ENCODE measurements at places on chromosomes 7 and 10.

DNA sequence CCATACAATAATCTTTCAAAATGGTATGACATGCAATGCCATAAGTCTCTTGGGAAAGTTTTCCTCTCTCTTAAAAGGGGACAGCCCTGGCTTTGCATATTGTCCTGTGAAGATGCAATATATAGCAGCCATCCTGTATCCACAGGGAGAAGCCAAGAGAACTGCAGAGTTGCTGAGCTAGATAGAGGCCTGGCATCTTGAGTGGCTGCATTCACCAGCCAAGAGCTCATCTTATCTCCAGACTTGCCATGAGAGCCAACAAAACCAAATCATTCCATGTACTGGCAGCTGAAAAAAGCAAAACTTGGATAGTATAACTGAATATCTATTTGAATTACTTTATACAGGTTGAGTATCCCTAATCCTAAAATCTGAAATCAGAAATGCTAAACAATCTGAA, 348.8 kb downstream of the CALN1 start:
- no peak for DNase-seq

DNA sequence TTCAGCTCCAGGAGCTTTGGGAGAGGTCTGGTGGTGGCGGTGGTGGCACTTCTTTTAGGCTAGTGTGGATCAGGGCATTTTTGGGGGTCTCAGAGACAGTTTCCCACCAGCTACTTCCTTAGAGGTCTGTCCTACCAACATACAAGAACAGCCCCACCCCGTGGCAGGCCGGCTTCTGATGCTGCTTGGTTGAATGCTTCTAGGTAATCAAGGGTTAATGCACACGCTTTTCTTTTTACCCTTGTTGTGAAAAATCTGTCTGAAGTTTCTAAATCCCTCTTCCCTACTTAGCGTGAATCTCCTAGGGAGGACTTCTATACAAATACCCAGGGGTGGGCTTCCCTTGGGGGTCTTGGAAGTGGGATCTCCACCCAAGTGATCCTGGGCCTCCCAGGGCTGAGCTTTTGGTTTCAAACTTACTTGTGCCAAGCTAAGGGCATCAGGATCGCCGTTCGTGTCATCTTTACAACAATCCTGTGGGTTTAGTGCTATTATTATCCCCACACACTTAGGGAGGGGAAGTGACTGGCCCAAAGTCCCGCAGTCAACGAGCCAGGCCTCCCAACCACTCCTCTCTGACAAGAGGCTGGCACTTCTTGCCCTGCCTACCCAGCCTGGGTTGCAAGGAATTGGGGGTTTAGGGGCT, 1.7 kb downstream of the SH2B2 start:
- DNase-seq: no peak

DNA sequence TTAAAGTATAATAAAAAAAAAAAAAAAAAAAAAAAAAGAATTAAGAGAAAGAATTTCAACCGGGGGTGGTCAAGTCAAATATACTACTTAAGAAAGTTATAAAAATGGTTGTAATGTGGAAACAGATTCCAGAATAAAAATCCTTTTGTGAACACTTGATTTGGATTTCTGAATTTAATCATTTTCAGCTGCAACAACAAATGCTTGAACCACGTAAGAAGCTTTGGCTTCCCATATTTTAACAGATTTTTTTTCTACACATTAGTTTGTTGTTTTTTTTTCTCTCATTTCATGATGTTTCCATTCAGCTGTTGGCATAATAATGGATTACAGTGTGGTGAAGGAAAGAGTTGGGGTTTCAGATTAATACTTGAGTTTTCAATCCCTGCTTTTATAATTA, 137.3 kb upstream of the AGR3 start:
- DNase-seq: no peak

- DNase-seq: no peak
Measured at GRCh38 chr10:91745090-91745831, 53.0 kb upstream of the TNKS2 start.

- DNase-seq: no peak
Measured at GRCh38 chr10:34139559-34139958, 675.5 kb downstream of the PARD3 start.

DNA sequence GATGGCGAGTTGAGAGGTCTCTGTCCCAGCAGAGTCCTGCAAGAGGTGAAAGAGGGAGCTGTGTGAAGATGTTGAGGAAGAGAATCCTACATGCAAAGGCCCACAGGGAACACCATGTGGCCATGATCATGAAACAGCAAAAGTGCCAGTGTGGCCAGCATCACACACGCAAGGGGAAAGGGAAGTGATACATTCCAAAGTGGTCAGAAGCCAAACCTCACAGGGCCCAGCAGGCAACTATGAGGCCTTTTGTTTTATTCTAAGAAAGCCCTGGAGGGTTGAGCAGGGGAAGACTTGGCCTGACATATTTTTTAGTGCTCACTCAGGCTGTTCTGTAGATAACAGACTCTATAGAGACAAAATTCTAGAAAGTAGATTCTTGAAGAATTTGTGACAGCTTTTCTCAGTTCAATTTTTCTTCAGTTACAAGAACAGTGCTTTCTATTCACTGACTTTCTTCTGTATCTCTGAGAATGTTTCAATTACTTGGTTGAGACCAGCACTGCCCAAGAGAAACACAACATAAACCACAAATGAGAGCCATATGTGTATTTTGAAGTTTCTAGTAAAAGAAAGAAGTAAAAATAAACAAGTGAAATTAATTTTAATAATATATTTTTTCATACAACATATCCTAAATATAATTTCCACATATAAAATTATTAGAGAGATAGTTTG, 82.3 kb downstream of the HTR7 start:
- peak; percentile 64 for DNase-seq

DNA sequence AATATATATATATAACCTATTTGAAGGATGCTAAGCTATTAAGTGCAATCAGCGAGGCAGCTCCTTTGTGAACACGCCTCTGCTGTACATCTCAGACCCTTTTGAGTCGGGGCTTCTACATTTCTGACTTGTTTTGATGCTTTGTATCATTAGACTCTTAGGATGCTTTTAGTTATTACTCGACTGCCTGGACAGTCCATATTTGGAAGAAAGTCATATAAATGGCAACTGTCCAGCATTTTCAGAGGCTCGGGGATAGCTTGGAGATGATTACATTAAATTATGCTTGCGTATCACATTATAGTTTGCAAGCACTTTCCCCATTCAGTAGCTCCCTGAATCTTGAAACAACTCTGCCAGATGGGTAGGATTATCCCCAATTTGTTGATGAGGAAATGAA, 257.9 kb downstream of the PTEN start:
- no peak for DNase-seq

- no peak for DNase-seq
Measured at GRCh38 chr10:50796693-50797092, 57.0 kb downstream of the ASAH2B start.

DNA sequence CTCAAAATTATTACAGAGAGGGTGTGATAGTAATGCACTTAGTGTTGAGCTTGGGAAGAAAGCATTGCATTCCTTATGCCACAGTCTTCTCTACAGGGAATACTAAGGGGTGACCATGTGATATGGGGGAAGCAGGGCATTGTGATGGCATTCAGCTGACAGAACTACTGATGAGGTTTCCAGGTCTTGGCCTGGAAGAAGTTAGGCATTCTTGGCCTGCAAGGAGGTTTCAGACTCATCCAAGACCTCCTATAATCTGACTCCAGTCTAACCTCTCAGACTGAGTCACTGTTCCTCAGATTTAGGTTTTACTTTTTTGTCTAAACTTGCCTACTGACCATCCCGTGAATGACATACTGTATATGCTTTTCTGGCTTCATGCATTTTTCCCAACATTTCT, 7.9 kb downstream of the STMP1 start:
- DNase-seq: peak; percentile 63

- DNase-seq: peak; percentile 51
Measured at GRCh38 chr7:73707045-73707631, 12.3 kb downstream of the STX1A start.

Measured in astrocyte of the spinal cord (primary cell).